Endothelial cell (in vitro differentiated cells): ENCODE measurements at places on chromosomes 4 and X.

- no peak for DNase-seq
Measured at GRCh38 chrX:2159393-2159792, 341.4 kb downstream of the DHRSX start.

DNA sequence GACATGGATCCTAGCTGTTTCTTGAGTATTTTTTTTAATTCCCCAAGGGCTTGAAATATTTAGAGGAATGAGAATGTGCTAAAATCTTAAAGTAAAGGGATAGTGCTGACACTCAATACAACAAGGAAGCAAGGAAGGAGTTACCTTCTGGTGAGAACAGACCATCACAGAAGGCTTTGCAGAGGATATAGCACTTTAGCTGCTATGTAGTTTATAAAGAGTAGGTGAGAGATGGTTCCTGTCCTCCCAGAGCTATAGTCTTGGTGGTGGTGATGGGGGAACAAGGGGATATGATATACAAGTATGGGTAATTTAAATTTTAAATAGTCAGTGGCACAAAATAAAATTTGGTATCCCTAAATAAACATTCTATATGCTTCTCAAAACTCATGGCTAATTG lies 47.6 kb downstream of the MTHFD2L start:
- DNase-seq, result no peak

GRCh38 chr4:22356987-22357596 lies 158.8 kb downstream of the ADGRA3 start:
- DNase-seq, result no peak

- peak; percentile 53 for DNase-seq
Measured at GRCh38 chr4:169774466-169775445, 17.0 kb upstream of the HPF1 start.
